Fibroblast of skin of right biceps (primary cell): ENCODE measurements at places on chromosomes 3 and 15.

GRCh38 chr15:49148727-49149126 is 6.7 kb downstream of the COPS2 start:
- DNase-seq: no peak

- no peak for DNase-seq
Measured at GRCh38 chr3:8835385-8835784, 66.0 kb upstream of the OXTR start.

GRCh38 chr15:36218322-36218721 is 361.1 kb upstream of the CDIN1 start:
- peak; percentile 21 for DNase-seq

- no peak for DNase-seq
Measured at GRCh38 chr3:189833996-189834395, 202.8 kb downstream of the TP63 start.

DNA sequence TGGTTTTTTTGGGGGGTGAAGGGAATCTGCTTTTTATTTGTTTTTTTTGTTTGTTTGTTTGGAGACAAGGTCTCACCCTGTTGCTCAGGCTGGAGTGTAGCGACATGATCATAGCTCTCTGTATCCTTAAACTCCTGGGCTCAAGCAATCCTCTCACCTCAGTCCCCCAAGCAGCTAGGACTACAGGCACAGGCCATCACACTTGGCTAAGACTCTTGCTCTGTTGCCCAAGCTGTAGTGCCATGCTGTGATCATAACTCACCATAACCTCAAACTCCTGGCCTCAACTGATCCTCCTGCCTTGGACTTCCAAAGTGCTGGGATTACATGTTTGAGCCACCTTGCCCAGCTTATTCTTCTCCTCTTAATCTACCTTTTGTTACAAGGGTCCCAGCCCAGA is 31.8 kb downstream of the GPR176 start:
- DNase-seq: no peak

DNA sequence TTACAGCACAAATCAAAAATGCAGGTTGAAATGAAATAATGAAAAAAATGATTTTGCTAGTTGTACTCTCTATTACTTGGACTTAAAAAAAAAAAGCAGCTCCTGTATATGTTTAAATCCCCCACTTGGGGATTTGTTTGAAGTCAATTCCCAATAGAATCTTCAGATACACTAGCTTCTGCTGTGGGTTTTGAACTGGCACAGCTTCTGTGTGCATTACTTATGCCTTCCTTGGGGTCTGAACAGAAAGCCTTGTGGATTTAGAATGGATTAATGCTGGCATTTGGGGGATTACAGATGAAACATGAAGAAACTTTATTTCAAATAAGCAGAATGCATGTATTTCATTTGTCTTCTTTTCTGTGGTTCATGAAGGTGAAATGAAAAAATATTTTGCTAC is 513.2 kb upstream of the TBL1XR1 start:
- no peak for DNase-seq

- peak; percentile 28 for DNase-seq
Measured at GRCh38 chr3:158395421-158395820, 175.6 kb upstream of the MLF1 start.

DNA sequence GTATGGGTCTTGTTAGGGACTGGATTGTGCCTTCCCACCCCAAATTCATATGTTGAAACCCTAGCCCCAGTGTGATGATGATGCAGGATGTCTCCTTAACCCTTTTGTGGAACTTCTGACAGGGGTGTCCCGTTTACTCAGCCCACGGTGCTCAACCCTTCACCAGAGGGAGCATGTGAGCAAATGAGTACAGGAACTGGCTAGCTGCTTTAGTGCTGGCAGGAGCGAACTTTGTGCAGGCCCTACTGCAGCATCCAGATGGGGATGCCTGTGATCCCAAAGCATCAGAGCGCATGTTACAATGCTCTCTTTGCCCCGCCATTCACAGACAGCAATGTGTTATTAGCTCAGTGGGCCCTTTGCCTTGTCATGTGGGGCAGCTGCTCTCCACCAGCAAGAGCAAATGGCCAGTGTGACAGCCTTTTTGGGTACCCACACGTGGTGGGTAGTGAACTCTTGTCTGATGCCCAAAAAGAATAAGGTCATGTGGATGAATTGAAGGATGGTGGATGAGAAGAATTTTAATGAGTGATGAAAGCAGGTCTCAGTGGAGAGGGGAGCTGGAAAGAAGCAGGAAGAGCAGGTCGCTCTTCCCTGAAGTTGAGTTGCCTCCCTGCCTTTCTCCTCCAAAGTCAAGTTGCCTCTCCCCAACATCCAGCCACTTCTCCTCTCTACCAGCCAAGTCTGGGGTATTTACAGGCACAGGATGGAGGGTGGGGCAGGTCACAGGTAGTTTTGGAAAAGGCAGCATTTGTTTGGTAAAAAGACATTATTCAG is 63.3 kb upstream of the STRIT1 start:
- DNase-seq: peak; percentile 7

DNA sequence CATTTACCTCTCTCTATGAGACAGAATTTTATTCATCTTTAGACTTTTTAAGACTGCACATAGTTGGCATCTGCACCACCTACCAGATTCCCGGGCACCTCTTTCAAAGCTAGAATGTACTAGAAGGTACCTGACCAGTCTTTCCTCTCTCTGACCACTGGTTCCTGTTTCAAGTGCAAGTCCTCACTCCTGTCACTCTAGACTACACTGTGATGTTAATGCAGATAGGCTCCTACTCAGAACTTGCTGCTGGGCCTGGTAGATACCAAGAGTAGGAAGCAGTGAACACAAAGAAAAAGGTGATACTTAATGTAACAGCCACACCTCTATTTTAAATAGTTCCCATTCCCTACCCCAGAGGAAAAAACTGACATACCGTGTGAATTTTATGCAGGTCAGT is 8.1 kb upstream of the TCAIM start:
- no peak for DNase-seq

GRCh38 chr3:51146781-51147180 is 238.3 kb upstream of the MANF start:
- DNase-seq: no peak

DNA sequence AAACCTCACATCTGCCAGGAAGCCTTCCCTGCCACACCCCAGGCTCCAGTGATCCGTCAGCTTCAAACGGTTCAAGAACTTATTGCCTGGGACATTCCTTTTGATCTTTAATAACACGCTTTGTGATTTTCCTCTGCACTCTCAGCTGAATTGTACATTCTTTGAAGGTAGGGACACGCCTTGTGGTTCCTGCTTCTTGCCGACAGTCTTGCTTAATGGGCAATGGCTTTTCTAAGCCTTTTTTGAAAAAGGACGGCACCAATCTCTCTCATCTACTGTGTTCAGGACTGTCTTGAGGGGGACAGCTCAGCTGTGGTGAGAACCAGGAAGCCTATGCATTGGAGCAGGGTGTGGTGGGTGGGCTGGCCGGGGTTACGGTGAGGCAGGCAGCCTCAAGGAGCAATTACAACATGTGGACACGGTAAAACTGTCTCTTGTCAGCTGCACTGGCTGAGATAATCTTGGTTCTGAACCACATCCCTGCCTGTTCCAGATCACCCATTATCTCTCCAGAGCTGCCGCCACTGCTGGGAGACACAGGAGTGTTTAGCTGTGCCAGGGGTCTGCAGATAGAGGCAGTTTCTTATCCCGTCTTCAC is 46.0 kb upstream of the GLCE start:
- no peak for DNase-seq

- no peak for DNase-seq
Measured at GRCh38 chr3:112967828-112968227, 7.1 kb downstream of the CD200R1 start.

DNA sequence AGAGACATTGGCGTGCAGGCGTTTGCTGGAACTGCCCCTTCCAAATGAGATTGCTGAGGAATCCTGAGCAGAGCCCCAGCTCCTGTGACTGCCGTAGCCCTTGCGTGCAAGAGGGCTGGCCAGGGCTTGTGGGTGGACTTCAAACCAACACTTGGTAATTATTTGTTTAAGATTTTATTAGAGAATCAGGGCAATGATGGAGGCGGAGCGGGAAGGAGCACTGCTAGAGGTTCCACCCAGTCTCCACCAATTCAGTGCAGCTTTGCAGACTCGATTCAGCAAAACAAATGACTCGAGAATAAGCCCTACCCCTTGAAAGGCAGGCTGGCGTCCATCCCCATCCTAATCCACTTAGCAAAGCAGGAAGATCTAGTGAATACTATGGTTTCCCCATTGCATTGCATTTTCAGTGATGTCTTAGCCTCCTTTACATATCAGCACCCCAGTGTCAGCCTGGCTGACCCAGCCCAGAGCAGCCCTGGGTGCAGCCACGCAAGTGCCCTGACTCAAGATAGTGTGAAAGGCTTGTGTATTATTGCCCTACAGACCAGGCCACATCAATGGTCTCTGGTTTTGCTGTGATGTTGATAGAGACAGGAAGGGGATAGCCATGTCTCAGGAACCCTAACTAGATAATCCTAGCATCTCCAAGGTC is 26.0 kb downstream of the GLDN start:
- peak; percentile 1 for DNase-seq

GRCh38 chr3:45567730-45568172 is 26.8 kb upstream of the LIMD1 start:
- DNase-seq: no peak

- DNase-seq: no peak
Measured at GRCh38 chr3:169403855-169404519, 259.5 kb downstream of the MECOM start.

DNA sequence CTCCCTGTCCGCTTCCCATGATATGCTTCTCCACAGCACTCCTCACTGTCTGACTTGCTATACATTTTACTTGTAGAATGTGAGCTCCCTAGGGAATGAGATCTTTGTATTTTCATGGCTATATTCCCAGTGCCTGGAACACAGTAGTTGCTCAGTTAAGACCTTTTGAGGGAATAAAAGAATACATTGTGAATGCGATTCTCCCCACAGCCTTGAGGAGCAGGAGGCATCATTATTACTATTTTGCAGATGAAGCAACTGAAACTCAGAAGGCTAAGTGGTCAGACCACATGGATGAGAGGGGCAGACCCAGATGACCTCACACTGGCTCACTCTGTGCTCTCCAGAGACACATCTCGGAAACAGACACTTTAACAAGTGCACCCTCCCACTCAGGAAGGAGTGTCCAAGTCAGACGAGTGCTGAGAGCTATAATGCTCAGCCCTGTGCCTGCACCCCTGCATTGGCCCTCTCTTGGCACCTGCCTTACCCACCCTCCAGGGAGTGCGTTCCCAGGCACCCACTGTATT is 46.8 kb downstream of the SST start:
- DNase-seq: no peak

GRCh38 chr3:64599651-64600050 is 88.1 kb downstream of the ADAMTS9 start:
- DNase-seq: no peak

DNA sequence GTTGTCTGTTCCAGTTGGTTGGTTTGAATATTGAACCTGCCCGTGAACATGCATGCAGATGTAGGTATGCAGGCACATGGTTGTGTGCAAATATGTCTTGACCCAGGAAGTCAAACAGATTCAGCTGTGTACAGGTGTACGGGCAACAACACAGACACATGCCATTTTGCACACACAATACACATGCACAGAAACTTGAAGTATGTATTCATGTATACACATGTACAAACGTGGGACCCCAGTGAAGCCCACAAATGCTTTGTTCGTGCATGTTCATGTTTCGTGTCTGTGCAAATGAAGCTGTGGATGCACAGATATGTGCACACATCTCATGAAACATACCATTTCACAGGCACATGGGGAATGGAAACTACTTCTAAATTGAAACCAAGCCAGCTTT is 30.7 kb downstream of the IDH3A start:
- DNase-seq: no peak

GRCh38 chr15:71043373-71043772 is 71.9 kb upstream of the THSD4 start:
- DNase-seq: peak; percentile 74

- DNase-seq: peak; percentile 79
Measured at GRCh38 chr3:24508423-24508839, 13.8 kb upstream of the THRB start.

- DNase-seq: no peak
Measured at GRCh38 chr3:129336093-129336706, 57.5 kb downstream of the HMCES start.

GRCh38 chr3:141575879-141576743 is 89.3 kb downstream of the RASA2 start:
- peak; percentile 14 for DNase-seq

DNA sequence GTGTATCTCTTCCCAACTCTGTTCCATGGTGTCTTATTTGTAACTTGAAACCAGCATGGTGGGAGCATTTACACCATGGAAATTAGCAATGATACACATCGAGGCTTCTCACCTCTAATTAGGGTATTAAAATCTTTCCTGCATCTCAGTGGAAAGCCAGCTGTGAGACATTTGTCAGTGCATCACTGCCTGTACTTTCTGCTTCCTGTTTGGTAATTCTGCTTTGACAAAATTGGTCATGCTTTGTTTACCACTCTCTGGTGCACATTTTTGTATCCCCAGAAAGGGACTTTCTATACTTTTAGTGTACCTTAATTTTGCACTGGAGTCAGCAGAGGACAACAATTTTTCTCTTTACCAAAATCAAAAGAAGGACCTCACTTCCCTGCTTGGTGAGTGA is 402.1 kb downstream of the PDCD6IP start:
- DNase-seq: no peak

DNA sequence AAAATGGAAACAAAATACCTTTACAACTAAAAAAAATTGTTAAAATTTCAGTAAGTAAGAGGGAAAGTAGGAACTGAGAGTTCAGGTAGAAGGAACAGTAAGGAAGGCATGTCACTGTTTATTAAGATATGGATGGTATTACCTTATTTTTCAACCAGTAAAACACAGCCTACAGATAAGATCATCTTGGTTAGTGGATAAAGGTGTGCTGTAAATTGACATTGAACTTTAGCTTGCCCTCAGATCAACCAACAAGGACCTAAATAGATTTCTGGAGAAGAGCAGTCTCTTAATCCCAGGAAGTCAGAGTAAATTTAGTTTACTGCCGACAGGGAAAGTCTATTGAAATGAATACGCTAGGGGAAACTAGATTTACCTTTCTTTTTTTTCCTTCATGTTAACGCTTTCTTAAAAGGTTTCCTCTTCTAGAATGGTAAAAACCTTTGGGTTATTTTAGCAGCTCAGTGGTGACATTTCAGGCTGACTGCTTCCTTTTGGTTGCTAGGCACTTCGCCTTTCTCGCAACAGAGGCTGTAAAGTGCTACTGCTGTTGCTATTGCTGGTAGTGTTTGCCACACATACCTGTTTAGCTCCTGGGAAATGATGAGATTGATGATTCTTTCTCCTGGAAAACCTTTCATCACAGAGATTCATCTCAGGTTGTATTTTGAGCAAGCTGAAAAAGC is 12.9 kb downstream of the DZIP3 start:
- no peak for DNase-seq

DNA sequence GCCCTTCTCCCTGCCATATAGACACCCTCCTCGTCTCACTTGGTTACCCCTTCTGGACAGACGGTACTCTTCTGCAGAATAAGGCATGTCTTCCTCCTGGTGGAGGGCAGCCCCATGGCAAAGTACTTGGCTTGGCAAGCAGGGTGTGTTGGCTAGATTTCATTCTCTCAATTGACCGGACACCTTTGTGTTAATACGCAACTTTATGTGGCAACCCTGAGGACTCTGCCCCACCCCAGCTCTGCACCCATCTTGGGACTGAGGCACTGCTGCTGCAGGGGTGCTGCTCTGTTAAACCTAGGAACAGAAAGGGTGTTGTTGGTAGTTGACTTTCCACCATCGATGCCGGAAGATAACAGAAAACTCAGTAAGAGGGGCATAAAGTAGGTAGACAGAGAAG is 55.2 kb downstream of the PTPRG start:
- no peak for DNase-seq
